Hematopoietic multipotent progenitor cell treated with erythropoietin and hydrocortisone succinate and interleukin-3 and kit ligand, for 8 days (in vitro differentiated cells): ENCODE measurements at places on chromosomes 5 and 9.
A peak's percentile ranks its signal among the peaks of the same experiment; 100 is the strongest.

DNA sequence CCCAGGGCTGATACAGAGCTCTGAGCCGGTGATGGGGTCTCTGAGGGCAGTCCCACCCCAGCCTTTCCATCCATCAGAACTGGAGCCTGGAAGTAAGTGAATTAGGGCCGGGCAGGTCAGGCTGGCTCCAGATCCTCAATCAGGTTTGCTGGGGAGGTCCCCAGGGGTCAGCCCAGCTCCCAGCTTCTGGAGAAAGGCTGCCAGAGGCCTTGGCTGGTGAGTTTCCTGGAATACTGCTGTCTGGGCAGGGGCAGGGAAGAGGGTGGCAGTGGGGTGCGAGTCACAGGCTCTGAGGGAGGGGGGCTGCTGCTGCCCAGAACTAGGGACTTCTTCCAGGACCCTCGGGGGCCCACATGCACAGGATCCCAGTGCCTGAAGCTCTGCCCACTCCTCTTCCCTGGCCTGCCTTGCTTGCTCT is 200.6 kb upstream of the MVB12B start:
- no peak for DNase-seq

DNA sequence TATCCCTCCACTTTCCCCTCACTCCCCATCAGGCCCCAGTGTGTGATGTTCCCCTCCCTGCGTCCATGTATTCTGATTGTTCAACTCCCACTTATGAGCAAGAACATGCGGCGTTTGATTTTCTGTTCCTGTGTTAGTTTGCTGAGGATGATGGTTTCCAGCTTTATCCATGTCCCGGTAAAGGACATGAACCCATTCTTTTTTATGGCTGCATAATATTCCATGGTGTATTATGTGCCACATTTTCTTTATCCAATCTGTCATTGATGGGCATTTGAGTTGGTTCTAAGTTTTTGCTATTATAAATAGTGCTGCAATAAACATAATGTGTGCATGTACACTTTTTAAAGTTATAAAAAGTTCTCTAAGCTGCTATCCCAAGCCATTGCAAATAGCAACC is 75.6 kb downstream of the ERBIN start:
- no peak for DNase-seq

DNA sequence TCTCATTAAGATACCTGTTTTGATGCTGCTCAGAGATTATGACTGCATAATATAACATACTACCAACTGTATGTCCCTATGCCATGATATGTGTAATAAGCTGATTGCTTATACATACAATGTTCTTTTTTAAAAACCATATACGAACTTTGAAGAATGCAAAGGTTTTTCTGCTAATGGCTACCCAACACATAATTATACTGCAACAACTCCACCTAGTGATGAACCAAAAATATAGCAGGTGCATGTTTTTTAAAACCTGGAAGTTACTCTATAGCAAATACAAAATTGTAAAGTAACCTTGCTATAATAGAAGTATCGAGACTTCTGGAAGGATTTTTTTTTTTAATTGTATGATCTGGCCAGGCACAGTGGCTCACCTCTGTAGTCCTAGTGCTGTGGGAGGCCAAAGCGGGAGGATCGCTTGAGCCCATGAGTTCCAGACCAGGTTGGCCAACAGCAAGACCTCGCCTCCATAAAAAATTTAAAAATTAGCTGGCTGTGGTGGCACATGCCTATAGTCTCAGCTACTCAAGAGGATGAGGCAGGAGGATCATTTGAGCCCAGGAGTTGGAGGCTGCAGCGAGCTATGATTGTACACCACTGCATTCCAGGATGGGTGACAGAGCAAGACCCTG is 49.1 kb downstream of the HOMER1 start:
- peak; percentile 27 for DNase-seq

DNA sequence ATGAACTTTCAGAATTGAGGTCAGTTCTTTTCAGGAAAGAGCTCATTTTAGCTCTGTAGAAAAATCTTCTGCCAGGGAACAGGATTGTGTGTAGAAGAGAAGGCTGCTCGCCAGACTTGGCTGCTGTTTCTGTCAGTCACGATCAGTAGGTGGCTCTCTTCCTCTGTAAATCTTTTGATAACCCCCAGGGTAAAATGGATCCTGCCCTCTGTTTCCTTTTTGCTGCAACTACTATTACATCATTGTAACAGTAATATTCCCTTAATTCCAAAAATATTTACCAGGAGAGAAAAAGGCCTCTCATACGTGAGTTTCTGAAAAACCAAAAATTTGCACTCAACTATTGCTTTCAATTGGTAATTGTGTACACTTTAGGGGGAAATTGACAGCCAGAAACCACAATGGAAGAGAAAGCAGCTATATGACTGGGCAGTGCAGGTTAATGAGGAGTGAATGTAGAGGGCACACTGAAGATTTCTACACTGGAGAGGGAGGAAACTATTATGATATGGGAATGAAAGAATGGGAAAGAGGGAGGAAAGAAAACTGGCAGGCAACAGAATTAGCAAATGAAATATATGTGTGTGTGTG is 12.3 kb downstream of the IFNA21 start:
- peak; percentile 44 for DNase-seq

GRCh38 chr5:137234973-137235943 is 263.9 kb downstream of the SPOCK1 start:
- no peak for DNase-seq

DNA sequence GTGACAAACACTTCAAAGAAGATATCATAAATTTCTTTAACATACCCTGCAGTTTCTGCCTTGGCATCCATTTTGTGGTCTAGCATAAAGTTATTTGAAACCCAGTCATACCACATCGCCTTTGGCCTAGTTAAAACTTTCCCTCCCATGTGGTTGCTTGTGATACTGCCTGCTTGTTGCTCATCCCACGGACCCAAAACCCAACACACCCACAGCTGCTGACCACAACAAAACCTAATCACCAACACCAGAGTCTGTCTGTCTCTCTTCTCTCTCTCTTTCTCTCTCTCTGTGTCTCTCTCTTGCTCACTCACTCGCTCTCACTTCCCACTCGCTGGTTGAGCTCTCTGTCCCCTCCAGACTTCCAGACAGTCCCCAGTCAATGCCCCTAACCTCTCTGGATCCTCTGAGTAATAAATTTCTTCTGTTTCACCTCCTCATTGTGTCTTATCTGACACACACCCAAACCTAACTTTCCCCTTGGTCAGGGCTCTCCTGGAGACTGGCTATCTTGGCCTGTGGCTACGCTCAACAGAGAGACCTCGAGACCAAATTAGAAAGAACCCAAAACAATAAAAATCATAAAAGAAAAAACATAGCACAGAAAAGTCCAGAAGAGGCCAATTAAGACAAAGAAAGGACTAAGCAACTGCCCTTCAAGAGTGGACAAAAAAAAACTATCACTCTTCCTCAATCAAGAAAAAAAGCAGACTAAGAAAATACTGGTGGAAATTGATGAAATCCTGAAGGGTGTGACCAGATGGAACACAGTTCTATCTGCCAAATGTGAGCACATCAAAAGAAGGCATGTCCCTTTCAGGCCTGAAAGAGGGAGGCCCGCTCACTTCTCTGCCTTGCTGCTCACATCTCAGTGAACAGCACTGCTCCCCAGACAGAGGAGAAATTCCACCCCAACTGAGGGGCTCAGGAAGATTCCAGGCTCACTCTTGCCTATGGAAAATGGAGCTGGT is 41.5 kb downstream of the TTLL11 start:
- DNase-seq: peak; percentile 97

DNA sequence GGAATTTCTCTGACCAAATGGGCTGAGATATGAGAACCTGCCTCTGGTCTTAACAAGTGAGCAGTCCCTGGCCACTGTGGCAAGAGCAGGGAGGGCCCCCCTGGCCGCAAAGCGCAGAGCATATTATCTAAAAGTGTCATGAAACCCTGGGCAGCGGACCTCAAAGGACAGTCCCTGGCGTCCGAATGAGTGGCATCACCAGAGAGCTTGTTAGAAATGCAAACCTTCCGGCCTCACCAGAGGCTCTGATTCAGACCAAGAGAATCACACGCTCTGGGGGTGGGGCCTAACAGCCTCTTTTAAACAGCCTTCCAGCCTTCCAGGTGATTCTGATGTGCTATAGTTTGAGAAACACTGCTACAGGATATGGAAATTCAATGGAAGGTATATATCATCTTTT is 10.9 kb downstream of the PTPN3 start:
- no peak for DNase-seq

DNA sequence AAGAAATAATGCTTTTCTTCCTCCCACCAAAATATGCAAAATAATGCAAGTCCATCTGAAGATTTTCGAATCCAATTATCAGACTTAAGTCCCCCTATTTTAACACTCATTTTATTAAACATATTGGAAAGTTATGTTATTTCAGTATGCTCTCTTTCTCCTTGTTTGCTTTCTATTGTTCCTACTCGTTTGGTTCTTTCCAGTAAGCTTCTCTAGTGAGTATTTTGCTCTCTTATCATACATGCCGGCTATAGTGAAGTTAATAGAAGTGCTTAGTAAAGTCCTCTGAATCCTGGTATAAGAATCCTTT is 517 bp downstream of the ALDH1A1 start:
- DNase-seq: no peak

DNA sequence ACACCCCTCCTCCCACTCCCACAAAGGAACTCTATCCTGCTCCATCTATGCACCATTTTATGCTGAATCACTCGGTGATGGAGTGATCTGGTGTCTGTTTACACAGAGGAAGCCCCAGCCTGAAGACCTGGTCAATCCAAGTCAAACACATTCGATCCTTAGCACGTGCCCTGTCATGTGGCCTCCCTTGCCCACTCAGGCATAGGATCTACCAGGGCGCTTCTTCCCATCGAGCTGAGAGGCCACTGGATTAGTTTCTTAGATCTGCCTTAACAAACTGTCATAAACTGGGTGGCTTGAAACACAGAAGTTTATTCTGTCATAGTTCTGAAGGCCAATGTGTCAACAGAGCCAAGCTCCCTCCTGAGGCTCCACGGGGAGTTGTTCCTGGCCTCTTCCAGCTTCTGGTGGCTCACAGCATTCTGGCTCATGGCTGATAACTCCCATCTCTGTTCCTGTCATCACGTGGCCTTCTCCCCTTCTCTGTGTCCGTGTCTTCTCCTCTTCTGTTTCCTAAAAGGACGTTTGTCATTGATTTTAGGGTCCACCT is 34.2 kb downstream of the FOXI1 start:
- no peak for DNase-seq

GRCh38 chr9:102459828-102460227 is 535.3 kb upstream of the CYLC2 start:
- no peak for DNase-seq

DNA sequence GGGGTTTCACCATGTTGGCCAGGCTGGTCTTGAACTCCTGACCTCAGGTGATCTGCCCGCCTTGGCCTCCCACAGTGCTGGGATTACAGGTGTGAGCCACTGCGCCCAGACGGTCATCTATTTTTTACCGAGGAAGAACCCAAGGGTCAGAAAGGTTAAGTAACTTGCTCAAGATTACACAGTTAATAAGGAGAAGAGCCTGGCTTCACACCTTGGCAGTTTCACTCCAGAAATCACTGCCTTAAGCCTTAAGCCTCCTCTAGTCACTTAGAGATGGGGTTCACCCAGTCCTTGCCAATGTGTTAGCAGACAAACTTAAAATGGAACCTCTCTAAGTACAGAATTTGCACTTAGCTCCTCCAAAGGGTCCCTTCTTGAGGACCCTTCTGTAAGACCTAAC is 116.3 kb downstream of the PTTG1 start:
- no peak for DNase-seq

DNA sequence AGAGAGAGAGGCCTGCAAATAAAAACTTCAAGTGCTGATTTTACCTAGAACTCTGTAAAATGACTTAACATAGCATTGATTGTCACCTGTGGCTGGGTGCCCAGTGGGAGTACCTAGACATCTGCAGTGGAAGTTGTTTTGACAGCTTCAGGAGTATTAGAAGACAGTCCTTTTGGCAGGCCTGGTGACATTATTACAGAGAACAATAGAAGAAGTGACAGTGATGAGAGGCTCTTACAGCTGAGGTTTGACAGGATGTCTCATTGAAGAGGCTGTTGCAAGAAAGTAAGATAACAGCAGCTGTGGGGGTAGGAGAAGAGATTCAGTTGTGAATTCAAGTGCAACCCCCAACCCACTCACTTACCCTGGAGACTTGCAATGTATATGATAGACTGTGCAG is 27.9 kb upstream of the MUSK start:
- DNase-seq: no peak

DNA sequence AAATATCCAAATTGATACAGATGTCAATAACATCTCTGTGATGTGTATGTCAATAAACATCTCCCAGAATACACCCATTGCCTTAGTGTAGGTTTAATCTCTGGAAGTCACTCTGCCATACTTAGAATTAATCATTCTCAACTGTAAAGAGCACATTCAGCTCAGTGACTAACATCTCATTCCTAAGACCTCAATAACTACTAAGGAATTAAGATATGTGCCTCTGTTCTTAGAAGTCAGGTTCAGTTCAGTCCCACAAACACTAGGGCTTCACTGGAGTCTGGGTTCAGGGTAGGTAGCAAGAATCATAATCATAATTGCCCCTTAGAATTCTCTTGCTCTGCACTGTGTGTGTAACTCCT is 31.7 kb downstream of the UGCG start:
- no peak for DNase-seq

DNA sequence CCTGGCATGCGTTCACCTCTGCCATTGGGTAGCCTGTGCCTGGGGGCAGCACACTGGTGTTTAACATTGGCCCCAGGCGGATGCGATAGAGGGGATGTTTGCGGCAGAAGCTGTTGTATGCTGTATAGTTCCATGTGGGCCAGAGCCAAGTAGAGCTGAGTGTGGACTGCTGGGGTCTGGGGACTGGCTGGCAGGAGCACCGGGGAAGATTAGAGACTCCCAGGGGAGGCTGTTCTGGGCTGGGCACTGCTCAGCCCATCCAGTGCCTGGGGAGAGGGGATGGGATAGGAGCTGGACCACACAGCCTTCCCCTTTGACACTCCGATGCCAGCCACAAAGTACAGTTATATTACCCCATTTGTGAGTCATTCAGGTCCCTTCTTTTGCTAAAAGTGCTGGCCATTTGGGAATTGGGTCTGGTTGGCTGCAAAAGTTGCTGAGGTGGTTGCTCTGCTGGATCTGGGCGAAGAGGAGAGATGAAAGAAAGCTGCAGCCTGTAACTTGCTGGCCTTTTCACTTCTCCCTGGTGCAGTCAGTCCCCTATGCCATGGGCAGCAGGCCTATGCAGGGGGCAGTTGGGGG is 73.8 kb downstream of the RGS3 start:
- no peak for DNase-seq

DNA sequence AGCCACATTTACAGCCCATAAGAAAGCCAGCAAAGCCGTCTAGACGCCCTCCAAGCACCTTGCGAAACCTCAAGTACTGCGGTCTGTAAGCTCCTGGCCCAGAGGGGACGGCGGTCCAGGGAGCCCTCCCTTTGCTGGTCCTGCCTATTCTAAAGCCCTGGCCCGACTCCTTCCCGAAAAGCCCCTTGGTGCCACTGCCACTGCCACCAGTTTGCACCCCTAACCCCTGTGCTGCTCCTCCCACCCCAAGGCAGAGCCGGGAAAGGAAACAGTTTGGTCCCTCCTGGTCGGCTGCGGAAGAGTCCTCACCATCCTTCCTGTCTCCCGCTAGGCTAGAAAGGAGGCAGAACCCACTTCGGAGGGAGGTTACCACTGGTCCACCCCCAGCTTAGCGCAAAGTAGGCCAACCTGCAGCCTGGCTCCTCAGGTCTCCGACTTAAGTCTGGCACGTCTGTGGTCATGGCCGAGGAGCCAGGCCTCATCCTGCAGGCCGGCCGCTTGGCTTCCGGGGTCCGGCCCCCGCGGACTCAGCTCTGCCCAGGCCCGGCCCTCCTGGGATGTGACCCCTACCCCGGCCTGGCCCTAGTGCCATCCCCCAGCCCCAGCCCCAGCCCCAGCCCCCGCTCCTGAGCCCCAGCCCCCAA is 916 bp downstream of the TOR1A start:
- peak; percentile 44 for DNase-seq

GRCh38 chr9:121748074-121748473 is 96.6 kb downstream of the DAB2IP start:
- no peak for DNase-seq

GRCh38 chr9:36276781-36277181 is 18.5 kb upstream of the GNE start:
- DNase-seq: no peak
